Testis (tissue), 5 donors: ENCODE measurements at places on chromosomes 1 and 21.

GRCh38 chr1:78080767-78081166 is 35.0 kb downstream of the GIPC2 start:
- no peaks in the 10 kb centered on the region for H3K36me3 ChIP-seq
- no peak overlapping the region for H3K27ac ChIP-seq
- no peaks in the 10 kb centered on the region for H3K27me3 ChIP-seq
- no peaks in the 10 kb centered on the region for H3K4me1 ChIP-seq
- DNase-seq: no peak
- no peak overlapping the region for H3K4me3 ChIP-seq

GRCh38 chr21:23694390-23694789 is 1912.9 kb downstream of the MRPL39 start:
- no peak overlapping the region for H3K27ac ChIP-seq
- no peaks in the 10 kb centered on the region for H3K4me1 ChIP-seq
- no peaks in the 10 kb centered on the region for H3K36me3 ChIP-seq

GRCh38 chr1:2432441-2432844 is 20.1 kb upstream of the PEX10 start:
- no peak for DNase-seq
- H3K36me3 ChIP-seq: no peaks in the 10 kb centered on the region
- no peak overlapping the region for H3K27ac ChIP-seq
- no peak overlapping the region for H3K4me3 ChIP-seq

DNA sequence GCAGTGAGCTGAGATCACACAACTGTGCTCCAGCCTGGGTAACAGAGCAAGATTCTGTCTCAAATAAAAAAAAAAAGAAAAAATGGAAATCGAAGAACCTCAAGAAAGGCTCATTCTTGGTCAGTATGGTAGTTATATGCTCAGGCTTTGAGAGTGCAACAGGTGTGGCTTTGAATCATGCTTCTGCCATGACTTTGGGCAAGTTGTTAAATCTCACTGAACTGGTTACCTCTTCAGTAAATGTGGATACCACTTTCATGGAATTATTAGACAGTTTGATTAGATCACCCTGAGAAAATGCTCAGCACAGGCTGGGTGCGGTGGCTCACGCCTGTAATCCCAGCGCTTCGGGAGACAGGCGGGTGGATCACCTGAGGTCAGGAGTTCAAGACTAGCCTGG is 12.8 kb downstream of the TRNAU1AP start:
- H3K27me3 ChIP-seq: no peaks in the 10 kb centered on the region
- no peak overlapping the region for H3K27ac ChIP-seq
- no peak for DNase-seq
- H3K4me1 ChIP-seq: no peaks in the 10 kb centered on the region
- H3K4me3 ChIP-seq: no peak overlapping the region

DNA sequence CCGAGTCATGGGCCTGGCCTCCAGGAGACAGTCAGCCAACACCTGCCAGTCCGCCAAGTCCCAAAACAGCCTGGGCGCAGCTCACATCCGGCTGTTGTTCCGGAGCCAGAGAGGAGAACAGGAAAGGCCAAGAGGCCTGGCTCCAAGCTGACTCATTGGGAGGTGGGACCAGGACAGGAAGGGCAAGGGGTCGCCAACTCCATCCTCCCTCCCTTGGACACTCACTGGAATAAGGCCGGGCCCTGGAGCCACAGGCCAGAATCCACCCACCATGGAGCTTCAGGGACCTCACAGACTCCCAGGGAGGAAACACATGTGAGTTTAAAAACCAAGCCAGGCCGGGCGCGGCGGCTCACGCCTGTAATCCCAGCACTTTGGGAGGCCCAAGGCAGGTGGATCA is 25.1 kb upstream of the CLIC4 start:
- peaks cover 13% of the 10 kb centered on the region for H3K4me1 ChIP-seq
- peak; percentile 73 for DNase-seq
- no peaks in the 10 kb centered on the region for H3K36me3 ChIP-seq
- H3K27me3 ChIP-seq: no peaks in the 10 kb centered on the region

GRCh38 chr1:201419256-201419655 is 2.3 kb downstream of the TNNI1 start:
- no peak for DNase-seq
- no peaks in the 10 kb centered on the region for H3K27me3 ChIP-seq
- H3K27ac ChIP-seq: no peak overlapping the region
- H3K36me3 ChIP-seq: no peaks in the 10 kb centered on the region

- H3K4me3 ChIP-seq: no peak overlapping the region
- H3K27me3 ChIP-seq: no peaks in the 10 kb centered on the region
- no peak for DNase-seq
Observed at GRCh38 chr1:5997316-5997715, 5.1 kb upstream of the NPHP4 start.

DNA sequence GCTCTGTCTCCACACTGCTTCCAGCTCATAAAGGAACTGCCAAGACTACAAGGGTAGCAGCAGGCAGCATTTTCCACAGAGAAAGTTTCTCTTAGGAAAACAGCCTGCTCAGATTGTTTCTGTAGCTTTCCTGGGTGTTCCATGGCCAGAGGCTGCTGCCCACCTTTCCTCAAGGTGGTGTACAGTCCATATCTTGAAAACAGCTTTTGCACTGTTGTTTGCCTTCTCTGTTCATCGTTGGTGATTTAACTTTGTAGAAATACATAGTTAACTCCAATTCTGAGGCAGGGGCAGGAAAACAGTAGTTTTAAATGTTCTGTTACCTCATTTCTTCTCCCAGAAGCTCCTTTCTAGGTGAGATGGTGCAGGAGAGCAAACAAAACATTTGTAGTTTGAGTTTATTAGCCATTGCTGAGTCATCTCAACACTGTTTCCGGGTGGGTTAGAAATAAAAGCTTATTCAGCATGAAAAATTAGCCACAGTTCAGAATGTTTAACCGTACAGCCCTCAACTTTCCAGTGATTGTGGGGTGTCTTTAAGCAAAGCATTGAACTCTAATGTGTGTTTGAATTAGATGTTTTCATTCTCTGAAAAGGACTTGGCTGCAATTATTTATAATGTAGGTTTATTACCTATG is 41.7 kb downstream of the DIP2A start:
- H3K4me3 ChIP-seq: no peak overlapping the region
- no peaks in the 10 kb centered on the region for H3K36me3 ChIP-seq
- H3K4me1 ChIP-seq: no peaks in the 10 kb centered on the region

DNA sequence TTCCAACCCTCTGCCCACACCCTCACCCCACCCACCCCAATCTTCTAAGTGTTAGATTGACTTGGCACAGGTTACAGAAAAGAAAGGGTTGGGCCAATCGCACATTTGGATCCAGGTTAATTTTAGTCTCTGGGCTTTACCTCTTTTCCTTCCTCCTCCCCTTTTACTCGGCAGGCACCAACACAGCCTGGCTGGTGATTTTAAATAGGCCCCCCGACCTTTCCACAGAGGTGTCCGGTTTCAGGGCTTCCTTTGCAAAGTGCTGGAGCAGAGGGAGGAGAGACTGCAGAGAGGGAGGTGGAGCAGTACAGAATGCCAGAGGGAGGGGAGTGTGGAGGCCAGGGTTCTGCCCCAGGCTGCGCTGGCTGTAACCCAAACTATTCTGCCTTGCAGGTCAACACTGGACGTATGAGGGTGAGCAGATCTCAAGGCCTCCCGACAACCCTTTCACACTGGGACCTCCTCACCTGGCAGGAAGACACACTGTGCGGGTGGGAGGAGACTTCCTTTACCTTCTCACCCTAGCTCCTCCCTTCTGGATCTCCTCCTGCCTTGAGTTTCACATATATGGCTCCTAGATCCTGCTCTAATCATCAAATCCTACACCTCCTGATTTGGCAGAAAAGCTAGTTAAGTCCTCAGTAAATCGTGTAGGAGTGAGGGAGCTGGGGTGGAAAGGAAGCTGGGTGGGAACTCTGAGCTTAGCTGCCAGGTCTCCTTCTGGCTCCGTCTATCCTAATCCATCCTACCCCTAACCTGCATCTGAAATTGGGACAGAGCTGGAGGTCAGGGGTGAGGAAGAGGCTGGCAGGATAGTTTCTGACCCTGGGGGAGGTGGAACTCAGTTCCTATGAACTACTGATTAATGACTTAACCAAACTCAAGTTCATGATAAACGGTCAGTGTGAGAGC is 2.4 kb downstream of the CA14 start:
- peak overlapping the region; percentile 46 for H3K27ac ChIP-seq
- no peaks in the 10 kb centered on the region for H3K27me3 ChIP-seq
- H3K4me3 ChIP-seq: no peak overlapping the region
- no peaks in the 10 kb centered on the region for H3K36me3 ChIP-seq
- DNase-seq: peak; percentile 59

GRCh38 chr1:160567858-160568682 is 11.2 kb downstream of the CD84 start:
- H3K4me3 ChIP-seq: no peak overlapping the region
- no peak overlapping the region for H3K27ac ChIP-seq
- H3K4me1 ChIP-seq: peaks cover 5% of the 10 kb centered on the region
- no peaks in the 10 kb centered on the region for H3K27me3 ChIP-seq

DNA sequence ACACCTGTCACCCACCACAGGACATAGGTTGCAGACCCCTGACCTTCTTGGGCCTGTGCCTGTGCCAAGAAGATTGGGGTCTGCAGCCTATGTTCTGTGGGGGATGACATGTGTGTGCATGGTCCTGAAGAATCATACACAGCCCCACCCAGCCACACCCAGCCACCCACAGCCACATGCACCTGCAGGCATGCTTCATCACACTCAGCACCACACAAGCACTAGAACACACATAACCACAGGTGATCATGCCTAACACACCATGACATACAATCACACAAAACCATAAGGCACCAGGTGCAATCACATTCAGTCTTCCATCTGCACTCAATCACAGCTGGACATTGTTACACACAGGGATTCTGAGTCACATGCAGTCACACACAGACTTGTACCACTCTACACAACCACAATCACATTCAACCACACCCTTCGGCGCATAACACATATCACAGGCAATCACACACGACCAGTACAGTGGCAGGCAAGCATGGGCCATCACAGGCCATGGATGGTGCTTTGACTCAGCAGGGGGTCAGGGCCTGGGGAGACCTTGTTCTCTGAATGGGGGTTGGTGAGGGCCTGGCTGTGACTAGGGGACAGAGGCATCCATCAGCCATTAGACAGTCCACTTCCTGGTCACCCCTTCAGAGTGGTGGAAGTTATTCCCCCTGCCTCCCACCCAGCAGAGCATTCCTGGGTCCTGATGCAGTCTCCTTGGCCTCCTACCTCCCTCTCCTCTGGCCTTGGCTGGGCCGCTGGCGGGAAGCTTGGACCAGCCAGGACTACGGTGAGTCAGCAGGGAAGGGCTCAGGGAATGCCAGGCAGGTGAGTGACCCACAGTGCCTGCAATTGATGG is 44.3 kb upstream of the EPS8L3 start:
- no peak overlapping the region for H3K27ac ChIP-seq
- H3K36me3 ChIP-seq: no peaks in the 10 kb centered on the region
- DNase-seq: no peak
- no peaks in the 10 kb centered on the region for H3K27me3 ChIP-seq
- H3K4me1 ChIP-seq: peaks cover 4% of the 10 kb centered on the region
- no peak overlapping the region for H3K4me3 ChIP-seq

DNA sequence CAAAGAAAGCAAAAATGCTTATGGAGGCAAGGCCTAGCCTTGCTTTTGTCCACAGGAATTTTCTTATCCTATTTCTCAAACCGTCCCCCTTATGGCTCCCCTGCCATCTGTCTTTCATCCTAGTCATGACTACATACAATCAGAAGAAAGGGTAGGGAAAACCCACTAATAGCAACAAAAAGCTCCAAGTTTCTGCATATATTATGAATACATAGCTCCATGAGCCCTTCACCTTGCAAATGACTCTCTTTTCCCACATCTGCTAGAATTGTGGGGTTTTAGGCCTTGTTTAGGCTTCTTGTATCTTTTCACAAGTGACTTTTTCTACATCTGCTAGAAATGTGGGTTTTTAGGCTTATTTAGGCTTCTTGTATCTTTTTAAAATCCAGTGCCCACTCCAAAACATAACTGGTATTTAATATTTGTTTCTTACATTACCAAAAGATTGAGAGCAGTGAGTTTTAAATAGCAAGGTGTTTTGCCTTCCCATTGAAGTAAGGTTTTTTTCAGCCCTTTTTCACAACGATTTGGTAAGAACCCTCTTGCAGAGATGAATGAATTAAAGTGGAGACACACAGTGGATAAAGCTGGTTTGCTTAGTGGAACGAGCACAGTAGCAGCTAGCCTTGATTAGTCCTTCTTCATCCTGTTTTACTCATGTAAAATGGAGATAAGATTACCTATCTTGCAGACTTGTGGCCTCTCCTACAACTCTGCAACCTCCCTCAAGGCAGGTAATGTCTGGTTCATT is 4.4 kb downstream of the GADD45A start:
- DNase-seq: no peak
- no peak overlapping the region for H3K27ac ChIP-seq
- H3K4me1 ChIP-seq: peaks cover 10% of the 10 kb centered on the region
- no peaks in the 10 kb centered on the region for H3K27me3 ChIP-seq

- H3K27ac ChIP-seq: no peak overlapping the region
- no peak overlapping the region for H3K4me3 ChIP-seq
- no peaks in the 10 kb centered on the region for H3K4me1 ChIP-seq
- DNase-seq: no peak
- H3K27me3 ChIP-seq: no peaks in the 10 kb centered on the region
Observed at GRCh38 chr1:48917070-48917454, 140.4 kb upstream of the BEND5 start.

GRCh38 chr21:45802956-45803617 is 159.6 kb downstream of the PCBP3 start:
- H3K4me1 ChIP-seq: no peaks in the 10 kb centered on the region
- H3K27me3 ChIP-seq: no peaks in the 10 kb centered on the region
- H3K4me3 ChIP-seq: no peak overlapping the region
- no peak overlapping the region for H3K27ac ChIP-seq
- H3K36me3 ChIP-seq: no peaks in the 10 kb centered on the region

GRCh38 chr1:51829058-51829457 is 49.5 kb downstream of the NRDC start:
- H3K4me1 ChIP-seq: no peaks in the 10 kb centered on the region
- H3K4me3 ChIP-seq: no peak overlapping the region
- H3K36me3 ChIP-seq: no peaks in the 10 kb centered on the region
- H3K27me3 ChIP-seq: no peaks in the 10 kb centered on the region
- DNase-seq: no peak

GRCh38 chr21:26124421-26124833 is 46.1 kb downstream of the APP start:
- no peaks in the 10 kb centered on the region for H3K27me3 ChIP-seq
- no peak overlapping the region for H3K4me3 ChIP-seq
- peaks cover 21% of the 10 kb centered on the region for H3K4me1 ChIP-seq
- no peaks in the 10 kb centered on the region for H3K36me3 ChIP-seq
- DNase-seq: no peak

- DNase-seq: no peak
- no peaks in the 10 kb centered on the region for H3K27me3 ChIP-seq
- H3K4me3 ChIP-seq: peak overlapping the region; percentile 62
- peak overlapping the region; percentile 77 for H3K27ac ChIP-seq
- H3K4me1 ChIP-seq: peaks cover 4% of the 10 kb centered on the region
Observed at GRCh38 chr1:95118067-95118499, 928 bp downstream of the TLCD4 start.

- H3K4me1 ChIP-seq: peaks cover 11% of the 10 kb centered on the region
- H3K27ac ChIP-seq: no peak overlapping the region
- no peak overlapping the region for H3K4me3 ChIP-seq
- H3K27me3 ChIP-seq: no peaks in the 10 kb centered on the region
- no peaks in the 10 kb centered on the region for H3K36me3 ChIP-seq
Observed at GRCh38 chr1:115277276-115277675, 60.8 kb downstream of the NGF start.

GRCh38 chr1:161098210-161099068 is at the start of gene KLHDC9:
KLHDC9 (plus strand) TSS chr1:161098361; CDS start chr1:161098536, 175 bp downstream.
- H3K36me3 ChIP-seq: no peaks in the 10 kb centered on the region
- peak within 1 kb of the TSS; percentile 66 for H3K27ac ChIP-seq
- peak; percentile 86 for DNase-seq
- no peaks in the 10 kb centered on the region for H3K27me3 ChIP-seq
- peaks cover 5% of the 10 kb centered on the region for H3K4me1 ChIP-seq
